CD4-positive, alpha-beta memory T cell (primary cell): ENCODE measurements at places on chromosomes 2 and 18.

DNA sequence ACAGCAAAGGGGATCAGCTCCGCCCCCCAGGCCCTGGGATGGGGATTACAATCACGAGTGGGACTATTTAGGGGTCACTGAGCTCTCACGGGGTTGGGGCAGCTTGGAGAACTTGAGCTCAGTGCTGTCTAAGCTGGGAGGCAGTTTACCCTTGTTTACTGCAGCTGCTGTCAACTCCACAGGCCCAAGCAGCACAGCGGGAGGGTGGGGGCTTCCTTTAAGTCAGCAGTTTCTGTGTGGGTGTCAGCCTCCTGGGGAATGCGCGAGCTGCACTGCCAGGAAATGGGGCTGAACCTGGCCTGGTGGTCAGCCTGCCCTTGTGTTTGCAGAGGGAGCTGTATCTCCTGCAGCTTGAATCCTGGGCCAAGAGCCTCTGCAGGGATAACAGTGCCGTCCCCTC lies 29.8 kb downstream of the TOGARAM2 start:
- H3K4me3 ChIP-seq, result no peak overlapping the region
- DNase-seq, result peak; percentile 50

GRCh38 chr2:54459037-54459441 lies 2.9 kb downstream of the SPTBN1 start:
- H3K36me3 ChIP-seq, result no peaks in the 10 kb centered on the region
- peaks cover 18% of the 10 kb centered on the region for H3K4me1 ChIP-seq
- H3K4me3 ChIP-seq, result no peak overlapping the region
- DNase-seq, result no peak
- no peak overlapping the region for H3K27ac ChIP-seq
- H3K27me3 ChIP-seq, result peaks cover 20% of the 10 kb centered on the region

- H3K36me3 ChIP-seq, result no peaks in the 10 kb centered on the region
- H3K4me1 ChIP-seq, result no peaks in the 10 kb centered on the region
- H3K27ac ChIP-seq, result no peak overlapping the region
- no peak for DNase-seq
These were observed 270.1 kb upstream of the STON1 start for GRCh38 chr2:48259811-48260210.

- DNase-seq, result no peak
- no peaks in the 10 kb centered on the region for H3K36me3 ChIP-seq
- peaks cover 7% of the 10 kb centered on the region for H3K4me1 ChIP-seq
- no peak overlapping the region for H3K27ac ChIP-seq
- no peak overlapping the region for H3K4me3 ChIP-seq
These were observed 5.1 kb downstream of the SDC1 start for GRCh38 chr2:20219763-20220380.

- no peaks in the 10 kb centered on the region for H3K27me3 ChIP-seq
- no peak for DNase-seq
- H3K27ac ChIP-seq, result no peak overlapping the region
- no peak overlapping the region for H3K4me3 ChIP-seq
- peaks cover 5% of the 10 kb centered on the region for H3K4me1 ChIP-seq
These were observed 12.4 kb upstream of the ZFP36L2 start for GRCh38 chr2:43238813-43239212.
